HCT116 (cell line): ENCODE measurements at places on chromosomes 12 and 14. TPM values are rescaled to one million over a fixed set of nuclear protein-coding genes. Genes with fewer than 3 reads are reported as not detected.

The NINJ2 gene
- not detected for total RNA-seq

DNA sequence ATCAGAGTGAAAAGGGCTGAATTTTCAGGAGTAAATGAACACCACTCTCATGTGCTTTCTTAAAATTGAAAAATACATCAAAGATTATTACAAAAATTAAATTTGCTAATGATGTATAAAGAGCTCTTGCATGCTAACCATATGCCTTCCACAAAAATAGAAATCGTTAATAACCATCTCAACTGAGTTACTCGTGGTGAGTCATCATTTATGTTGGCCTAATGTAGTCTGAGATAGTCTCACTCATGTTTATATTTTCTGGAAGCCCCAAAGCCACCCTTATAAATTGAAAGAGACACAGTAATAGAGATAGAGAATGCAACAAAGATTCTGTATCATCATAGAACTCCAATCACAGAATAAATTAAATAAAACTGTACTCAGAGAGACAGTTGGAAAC is 131.2 kb downstream of the KCNH5 start:
- H3K27ac ChIP-seq: no peak overlapping the region
- H3K36me3 ChIP-seq: no peaks in the 10 kb centered on the region
- no peak for DNase-seq
- no peaks in the 10 kb centered on the region for H3K4me1 ChIP-seq
- no peak overlapping the region for H3K4me3 ChIP-seq
- no peaks in the 10 kb centered on the region for H3K27me3 ChIP-seq

The SELPLG gene
- total RNA-seq: 1.2 TPM

GRCh38 chr12:93568091-93568490 is 4.4 kb upstream of the SOCS2 start:
- no peaks in the 10 kb centered on the region for H3K27me3 ChIP-seq
- peaks cover 16% of the 10 kb centered on the region for H3K4me1 ChIP-seq
- H3K36me3 ChIP-seq: no peaks in the 10 kb centered on the region
- no peak overlapping the region for H3K27ac ChIP-seq
- DNase-seq: no peak

The CDKL1 gene
- 7.1 TPM for total RNA-seq

- no peak overlapping the region for H3K4me3 ChIP-seq
- no peaks in the 10 kb centered on the region for H3K36me3 ChIP-seq
- H3K4me1 ChIP-seq: no peaks in the 10 kb centered on the region
- DNase-seq: no peak
Observed at GRCh38 chr14:99958380-99958779, 106.8 kb upstream of the EVL start.
